ENCODE measurements at places on chromosomes 1 and 21.

GRCh38 chr1:60036856-60037460, 36.6 kb downstream of the C1orf87 start:
- no peak for DNase-seq

DNA sequence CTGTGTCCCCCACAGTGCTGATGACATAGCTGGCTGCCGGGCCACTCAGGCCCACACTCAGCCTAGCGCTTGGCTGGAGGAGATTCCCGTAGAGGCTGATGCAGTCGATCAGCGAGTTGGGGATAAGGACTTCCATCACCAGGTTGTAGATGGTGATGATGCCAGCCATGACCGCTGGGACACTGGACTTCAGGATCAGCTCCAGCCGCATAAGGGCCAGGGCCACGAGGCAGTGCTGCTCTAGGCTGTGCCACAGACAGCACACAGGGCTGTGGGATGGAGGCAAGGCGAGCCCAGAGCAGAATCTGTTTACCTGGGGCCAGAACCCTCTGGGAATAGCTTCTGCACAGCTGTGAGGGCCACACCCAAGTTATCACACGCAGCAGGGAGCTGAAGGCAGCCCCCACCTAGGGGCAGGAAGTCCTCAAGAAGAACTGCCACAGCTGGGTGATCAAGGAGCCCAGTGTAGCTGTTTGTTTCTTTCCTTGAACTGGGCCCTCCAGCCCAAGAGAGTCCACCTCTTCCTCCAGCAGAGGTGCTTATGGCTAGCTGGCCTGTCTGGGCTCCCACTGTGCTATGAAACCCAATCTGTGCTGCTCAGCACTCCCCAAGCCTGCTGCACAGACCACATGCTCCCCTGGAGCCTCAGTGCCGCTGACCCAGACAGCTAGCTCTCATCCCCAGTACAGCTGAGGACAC, 6.2 kb downstream of the SLC2A1 start:
- no peak for DNase-seq

DNA sequence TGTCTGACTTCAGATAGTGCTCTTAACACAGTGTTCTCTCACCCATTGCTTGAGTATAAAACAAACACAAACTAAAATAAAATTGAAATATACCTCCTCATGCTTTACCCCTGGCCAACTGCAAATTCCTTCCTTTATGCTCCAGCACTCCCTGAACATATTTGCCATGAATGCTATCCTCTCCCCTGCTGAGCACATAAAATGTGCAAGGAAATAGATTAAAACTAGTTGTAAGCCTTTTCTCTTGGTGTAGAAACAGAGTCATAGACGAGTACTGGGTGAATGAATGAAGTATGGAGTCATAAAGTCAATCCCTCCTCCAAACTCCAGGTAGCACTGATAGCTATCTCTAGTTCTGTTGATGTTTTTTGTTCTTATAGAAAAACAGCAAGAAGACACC, 2.6 kb downstream of the GPR161 start:
- DNase-seq: no peak

GRCh38 chr1:20682571-20683236, 21.5 kb upstream of the DDOST start:
- DNase-seq: no peak

DNA sequence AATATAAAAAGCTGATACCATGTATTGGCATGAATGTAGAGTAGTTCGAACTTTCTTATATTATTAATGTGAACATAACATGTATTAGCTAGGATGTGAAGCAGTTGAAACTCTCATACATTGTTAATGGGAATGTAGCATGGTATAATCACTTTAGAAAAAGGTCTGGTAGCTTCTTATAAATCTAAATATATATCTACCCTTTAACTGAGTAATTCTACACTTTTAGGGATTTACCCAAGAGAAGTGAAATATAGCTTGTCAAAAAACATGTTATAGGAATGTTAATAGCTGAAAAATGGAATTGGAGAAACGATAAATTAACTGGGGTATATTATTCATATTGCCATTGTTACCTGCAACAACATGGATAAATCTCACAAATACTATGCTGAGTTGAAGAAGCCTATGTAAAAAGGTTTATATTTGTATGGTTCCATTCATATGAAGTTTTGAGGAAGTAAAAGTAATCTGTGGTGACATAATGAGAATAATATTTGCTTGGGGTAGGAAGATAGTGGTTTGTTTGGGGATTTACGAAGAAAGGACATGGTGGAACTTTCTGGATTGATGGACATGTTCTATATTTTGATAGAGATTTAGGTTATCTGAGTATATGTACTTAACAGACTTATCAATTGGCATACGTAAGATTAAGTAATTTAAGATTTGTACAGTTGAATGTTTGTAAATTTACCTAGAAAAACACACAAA, 76.6 kb downstream of the MAST2 start:
- no peak for DNase-seq

GRCh38 chr1:67019600-67020136, 34.3 kb downstream of the SLC35D1 start:
- DNase-seq: no peak

GRCh38 chr1:78830321-78830720, 176.2 kb downstream of the ADGRL4 start:
- no peak for DNase-seq

DNA sequence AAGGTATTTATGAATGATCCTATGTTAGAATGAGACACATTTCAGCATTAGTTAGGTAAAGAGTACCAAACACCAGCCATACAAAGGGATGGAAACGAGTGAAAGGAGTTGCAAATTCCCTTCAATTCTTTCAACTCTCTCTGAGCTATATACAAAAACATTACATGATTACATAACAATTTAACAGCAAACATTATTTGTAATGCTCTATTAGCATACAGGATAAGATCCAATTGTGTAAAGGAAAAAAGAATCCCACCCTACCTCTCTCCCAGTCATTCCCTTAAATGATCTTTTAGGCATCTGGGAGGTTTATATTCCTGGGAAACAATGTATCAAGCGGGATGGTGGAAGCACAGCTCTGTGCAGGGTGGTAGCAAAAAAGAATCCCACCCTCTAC, 117.9 kb downstream of the RHOU start:
- no peak for DNase-seq

- no peak for DNase-seq
Observed at GRCh38 chr1:203278885-203279406, 26.4 kb upstream of the BTG2 start.

DNA sequence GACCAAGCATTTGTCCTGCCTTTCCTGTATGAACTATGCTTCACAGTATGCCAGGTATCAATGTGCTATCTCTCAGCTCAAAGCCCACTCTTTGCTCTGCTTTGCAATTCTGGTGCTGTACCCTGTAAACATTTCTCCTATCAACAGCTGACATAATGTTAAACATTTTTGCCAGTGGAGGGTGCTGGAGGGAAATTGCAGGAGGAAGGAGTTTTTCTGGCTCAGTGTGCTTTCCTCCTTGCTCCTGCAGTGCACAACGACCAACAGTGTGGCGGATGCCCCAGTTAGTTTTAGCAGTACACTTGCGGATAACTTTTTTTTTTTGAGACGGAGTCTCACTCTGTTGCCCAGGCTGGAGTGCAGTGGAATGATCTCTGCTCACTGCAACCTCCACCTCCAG, 67.1 kb upstream of the PTGFRN start:
- no peak for DNase-seq

- DNase-seq: no peak
Observed at GRCh38 chr1:94951046-94951445, 24.1 kb upstream of the CNN3 start.

- DNase-seq: no peak
Observed at GRCh38 chr1:46481961-46482360, 7.7 kb upstream of the DMBX1 start.

DNA sequence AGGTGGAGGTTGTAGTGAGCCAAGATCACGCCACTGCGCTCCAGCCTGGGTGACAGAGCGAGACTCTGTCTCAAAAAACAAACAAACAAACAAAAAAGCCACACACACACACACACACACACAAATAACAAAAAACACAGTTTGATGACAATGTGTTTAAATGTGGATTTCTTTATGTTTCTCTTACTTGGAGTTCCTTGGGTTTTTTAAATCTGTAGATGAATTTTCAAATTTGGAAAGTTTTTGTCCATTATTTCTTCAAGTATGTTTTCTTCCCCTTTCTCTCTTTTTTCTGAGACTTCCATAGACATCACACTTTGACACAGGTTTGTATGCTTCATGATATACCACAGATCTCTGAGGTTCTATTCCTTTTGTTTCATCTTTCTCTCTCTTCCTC, 12.1 kb upstream of the PPIE start:
- DNase-seq: no peak

DNA sequence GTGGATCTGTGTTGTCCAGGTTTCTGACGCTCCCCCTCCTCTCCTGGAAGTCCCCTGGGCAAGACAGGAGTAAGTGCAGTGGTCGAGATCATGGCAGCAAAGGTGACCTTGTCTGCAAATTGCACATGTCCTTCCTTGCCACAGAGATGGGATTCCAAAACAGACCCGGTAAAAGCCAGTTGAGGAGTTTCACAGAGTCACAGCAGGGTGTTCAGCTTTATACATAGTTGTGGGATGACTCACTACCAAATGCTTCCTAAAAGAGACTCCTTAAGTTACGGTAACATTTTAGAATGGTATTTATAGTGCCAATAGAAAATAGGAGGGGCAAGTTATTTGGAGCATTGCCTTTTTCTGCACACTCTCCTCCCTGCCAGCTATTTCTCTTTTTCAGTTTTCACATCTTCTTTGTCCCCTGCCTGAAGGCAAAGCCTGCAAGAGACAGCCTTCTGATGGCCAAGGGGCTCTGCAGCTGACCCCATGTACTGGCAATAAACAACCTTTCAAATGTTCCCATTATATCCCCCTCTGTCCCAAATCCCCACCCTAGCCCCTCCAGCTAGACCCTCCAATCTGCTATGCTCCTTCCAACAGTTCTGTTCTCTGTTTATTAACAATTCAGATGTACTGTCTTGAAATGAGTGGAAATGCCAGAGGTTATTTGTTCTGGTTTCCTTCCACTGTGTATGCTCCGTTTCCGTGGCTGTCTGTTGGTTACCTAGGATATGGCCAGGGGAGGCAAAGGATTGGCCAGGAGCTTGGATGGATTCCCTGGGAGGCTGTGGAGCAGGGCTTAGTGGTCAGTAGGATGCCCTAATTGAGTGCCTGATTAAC, 115.0 kb downstream of the TGFB2 start:
- DNase-seq: no peak

DNA sequence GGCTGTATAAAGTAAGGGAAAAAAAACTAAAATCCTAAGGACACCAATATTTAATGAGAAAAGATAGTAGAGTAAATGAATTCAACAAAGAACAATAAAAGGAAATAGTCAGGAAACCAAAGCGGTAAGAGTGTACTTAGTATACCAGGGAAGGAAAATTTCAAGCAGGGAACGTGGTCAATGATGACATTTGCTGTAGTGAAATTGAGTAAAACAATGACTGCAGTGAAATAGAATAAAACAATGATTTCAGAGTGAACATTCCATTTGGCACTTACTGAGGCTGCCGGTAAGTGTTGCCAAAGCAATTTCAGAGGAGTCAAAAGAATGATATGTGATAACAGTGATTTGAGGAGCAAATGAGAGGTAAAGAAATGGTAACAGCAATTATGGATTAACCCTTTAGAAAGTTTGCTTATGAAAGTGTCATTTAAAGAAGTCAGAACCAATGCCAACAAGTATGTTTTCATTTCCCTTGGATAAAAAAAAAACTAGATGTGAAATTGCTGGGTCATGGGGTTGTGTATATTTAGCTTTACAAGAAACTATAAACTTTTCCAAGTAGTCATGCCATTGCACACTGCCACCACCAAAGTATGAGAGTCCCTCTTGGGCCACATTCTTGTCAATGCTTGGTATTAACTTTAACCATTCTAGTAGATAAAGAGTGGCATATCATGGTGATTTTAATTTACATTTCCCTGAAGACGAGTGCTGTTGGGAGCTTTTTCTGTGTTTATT, 50.5 kb downstream of the VCAM1 start:
- DNase-seq: no peak

DNA sequence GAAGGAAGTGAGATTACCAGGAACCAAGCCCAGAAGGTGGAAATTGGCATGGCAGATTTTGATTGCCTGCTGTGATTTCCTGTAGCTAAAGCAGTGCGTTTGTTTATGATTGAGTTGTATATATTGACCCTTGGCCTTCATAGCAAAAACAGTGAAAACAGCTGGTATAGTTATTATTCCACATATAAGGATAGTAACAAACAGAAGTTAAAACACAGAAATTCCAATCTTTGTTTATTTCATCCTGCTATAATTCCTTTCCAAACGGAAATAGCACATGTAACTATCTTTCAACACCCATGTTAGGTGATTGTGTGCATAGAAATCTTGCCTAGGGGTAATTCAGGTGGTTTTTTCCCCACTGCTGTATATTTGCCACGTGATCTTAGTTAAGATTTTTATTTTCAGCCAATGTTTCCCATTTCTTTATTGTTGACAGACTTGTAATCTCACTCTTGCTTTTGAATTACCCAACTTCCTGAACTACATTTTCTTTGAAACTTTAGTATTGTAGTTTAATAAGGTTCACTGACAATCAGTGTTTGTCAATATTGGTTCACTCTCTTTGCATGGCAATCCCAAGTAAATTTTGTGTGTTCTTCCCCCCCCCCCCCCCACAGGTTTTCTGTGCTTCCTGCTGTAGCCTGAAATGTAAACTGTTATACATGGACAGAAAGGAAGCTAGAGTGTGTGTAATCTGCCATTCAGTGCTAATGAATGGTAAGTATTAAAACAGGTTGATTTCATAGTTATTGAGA, 102.7 kb downstream of the CC2D1B start:
- DNase-seq: no peak

DNA sequence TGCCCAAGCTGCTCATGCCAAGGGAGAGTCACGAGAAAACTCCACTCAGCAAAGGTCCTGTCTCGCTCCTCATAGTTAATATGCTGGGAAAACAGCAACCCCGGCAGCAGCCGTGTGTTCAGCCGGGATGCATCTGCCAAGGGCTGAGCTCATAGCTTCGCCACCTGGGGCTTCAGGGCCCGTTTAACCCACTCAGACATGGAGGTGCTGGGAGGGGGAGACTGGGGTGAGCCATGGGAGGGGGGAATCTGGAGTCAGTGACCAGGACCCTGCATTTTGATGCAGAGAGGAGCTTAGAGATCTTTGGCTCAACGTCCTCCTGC, 283.4 kb downstream of the PTPRU start:
- DNase-seq: no peak

DNA sequence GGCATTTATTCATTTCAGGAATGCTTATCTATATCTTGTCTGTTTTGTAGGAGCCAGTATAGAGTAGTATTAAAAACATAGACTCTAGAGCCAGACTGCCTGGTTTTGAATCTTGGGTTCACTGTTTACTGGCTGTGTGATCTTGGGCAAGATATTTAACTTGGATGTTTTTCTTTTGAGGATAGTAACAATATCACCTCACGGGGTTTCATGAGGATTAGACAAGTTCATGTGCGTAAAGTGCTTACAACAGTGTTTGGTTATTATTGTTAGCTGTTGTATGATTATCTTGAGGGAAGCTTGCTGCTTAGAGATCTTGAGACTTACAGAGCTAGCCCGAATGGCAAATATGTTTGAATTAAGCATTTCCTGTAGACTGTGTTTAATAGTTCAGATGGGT, 40.2 kb downstream of the WNT4 start:
- no peak for DNase-seq

GRCh38 chr1:108053270-108054013, 88.5 kb upstream of the VAV3 start:
- DNase-seq: no peak

- no peak for DNase-seq
Observed at GRCh38 chr1:26833432-26834405, 7.2 kb downstream of the ZDHHC18 start.
